ENCODE measurements at places on chromosomes 12 and 14.

GRCh38 chr12:68122236-68122920 lies 37.2 kb downstream of the IFNG start:
- DNase-seq, result no peak

DNA sequence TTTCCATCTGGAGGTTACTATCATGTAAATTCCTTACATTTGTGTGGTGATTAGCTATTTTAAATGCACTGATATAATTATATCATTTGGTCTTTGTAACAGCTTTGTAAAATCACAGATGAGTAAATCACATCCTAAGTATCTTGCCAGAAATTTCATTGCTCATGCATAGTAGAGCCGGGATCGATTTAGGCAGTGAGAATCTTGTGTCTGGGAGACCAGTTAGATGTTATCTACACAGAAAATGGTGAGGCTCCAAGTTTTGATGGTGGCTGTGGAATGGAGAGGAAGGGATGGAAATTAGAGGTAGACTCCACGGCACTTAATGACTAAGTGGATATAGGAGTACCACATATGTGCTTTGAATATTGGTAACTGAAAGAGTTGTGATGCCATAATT lies 156.3 kb downstream of the MSRB3 start:
- no peak for DNase-seq

- no peak for DNase-seq
These were observed 12.5 kb downstream of the TAMALIN start for GRCh38 chr12:52019113-52019770.

GRCh38 chr12:46661110-46661845 lies 164.5 kb downstream of the SLC38A4 start:
- DNase-seq, result no peak

- no peak for DNase-seq
These were observed 92.7 kb downstream of the TTLL5 start for GRCh38 chr14:75753696-75754095.

DNA sequence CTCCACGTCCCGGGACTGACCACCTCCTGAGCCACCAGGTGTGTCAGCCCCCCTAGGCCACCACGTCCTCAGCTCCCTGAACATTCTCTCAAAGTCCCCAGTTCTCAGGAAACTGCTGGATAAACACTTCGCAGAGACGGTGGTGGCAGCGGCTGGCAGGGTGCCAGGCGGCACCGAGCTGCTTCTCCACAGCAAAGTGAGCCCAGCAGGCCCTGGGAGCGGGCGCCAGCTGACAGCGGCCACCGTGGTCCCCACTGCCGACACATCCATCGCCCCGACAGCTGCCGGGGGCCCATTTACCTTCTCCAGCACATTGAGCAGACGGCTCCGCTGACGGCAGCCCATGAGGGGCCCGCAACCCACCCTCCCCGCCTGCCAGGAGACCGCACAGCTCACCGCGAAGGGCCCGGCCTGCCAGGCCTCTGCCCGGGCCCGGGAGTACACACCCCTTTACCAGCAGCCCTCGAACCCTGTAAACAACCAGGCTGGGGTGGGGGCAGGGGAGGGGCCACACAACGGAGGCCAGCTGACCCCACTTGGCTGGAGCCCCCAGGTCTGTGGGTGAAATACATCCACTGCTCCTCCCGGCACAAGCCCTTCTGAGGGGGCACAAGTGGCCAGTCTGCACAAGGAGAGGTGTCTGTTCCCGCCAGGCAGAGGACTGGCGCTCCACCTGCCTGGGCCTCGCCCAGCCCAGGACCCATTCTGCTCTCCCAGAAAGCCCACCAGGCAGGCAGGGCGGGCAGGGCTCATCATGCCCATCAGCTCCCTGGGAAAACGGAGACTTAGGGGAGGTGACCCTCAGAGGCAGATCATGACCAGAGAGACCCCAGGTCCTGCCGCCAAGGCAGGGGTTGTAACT lies 10.5 kb downstream of the AKT1 start:
- DNase-seq, result no peak

GRCh38 chr12:81558031-81558430 lies 201.1 kb downstream of the PPFIA2 start:
- no peak for DNase-seq

DNA sequence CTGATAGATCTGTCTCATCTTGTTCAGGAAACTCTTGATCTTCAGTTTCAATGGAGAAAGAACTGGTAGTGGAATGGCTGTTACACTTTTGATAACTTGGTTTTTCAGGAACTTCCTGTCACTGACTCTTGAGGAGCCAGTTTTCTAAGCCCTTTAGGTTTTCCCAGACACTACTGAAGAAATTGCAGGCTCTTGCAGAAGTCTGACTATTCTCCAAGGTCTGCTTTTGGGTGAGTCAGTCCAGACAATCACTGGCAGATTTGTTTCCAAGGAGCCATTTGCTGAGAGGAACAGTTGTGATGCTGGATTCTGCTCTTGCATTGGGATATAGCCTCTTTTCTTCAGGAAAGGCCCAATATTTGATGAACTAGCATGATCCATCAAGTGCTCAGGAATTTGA lies 468.0 kb downstream of the FUT8 start:
- DNase-seq, result no peak

DNA sequence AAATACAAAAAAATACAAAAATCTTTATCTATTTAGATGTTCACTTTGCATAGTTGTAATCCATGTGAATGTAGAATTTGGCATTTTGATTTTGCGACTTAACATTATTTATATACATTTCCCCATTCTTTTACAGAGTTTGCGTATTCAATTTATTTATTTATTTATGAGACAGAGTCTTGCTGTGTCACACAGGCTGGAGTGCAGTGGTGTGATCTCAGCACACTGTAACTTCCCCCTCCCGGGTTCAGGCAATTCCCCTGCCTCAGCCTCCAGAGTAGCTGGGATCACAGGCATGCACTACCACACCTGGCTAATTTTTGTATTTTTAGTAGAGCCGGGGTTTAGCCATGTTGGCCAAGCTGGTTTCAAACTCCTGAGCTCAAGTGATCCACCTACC lies 25.3 kb upstream of the STRN3 start:
- DNase-seq, result no peak

GRCh38 chr12:109510196-109510595 lies 32.8 kb downstream of the UBE3B start:
- no peak for DNase-seq

DNA sequence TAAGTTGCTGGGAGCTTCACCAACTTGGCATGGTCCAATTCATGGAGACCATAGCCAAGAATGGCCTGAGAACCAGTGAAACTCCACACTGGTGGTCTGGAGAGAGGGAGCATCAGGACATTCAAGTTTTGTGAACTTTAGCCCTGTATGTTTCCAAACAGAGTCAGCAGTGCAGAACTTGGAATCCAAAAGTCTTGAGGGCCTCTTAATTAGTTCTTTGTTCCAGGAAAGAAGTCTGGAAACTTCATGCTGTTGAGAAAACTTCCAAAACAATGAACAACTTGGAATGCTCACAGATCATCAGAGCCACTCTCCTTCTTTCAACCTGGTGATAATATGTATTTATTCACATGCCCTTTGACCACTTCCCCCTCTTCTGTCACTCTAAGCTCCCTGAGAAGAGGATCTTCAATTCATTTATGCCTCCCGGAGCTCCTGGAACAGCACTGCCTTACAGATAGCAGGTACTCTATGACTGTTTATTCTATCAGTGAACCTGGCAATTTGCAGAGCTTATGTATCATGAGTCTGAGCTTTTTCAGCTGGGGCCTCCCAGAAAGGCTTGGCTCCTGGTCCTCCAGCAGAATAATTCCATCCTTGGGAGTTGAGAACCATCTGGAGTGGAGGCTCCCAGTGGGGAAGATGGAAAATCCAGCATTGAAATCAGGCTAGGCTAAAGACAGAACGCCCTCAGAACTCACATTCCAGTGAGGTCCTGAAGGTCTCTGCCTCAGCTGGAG lies 191.4 kb downstream of the KTN1 start:
- DNase-seq, result no peak

DNA sequence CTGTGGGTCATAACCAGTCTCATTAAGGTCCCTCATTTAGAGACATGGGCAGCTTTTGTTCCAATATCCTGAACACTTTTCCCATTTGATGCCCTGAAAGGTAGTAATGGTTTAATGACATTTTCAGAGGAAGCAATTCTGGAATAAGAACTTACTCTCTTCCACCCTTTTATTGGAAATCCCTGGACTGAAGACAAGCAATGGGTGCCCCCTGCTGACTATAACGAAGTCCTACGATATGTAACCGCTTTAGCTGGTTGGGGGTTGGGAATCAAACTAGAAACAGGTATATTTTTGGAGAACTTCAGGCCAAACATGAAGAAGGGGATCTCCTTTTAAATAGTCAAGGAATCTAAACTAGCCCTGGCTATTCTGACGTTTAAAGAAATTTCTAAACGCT lies 20.5 kb downstream of the SARNP start:
- DNase-seq, result no peak

DNA sequence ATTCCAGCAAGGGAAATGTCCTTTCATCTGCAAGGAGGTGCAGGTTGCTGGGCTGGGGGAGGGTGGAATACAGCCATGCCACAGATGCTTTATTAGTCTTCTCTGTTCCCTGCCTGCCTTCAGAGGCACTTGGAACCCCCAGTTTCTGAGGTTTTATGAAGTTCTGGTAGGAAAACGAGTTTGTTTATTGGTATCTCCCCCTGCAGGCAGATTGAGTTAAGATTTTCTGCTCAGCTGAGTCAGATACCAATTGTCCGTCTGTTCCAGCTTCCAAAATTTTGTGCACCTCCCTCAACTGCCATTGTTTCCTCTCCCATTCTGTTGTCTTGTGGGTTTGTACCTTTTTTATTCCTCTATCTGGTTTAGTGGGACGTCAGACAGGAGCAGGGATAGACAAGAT lies 155.6 kb downstream of the ETV6 start:
- no peak for DNase-seq

DNA sequence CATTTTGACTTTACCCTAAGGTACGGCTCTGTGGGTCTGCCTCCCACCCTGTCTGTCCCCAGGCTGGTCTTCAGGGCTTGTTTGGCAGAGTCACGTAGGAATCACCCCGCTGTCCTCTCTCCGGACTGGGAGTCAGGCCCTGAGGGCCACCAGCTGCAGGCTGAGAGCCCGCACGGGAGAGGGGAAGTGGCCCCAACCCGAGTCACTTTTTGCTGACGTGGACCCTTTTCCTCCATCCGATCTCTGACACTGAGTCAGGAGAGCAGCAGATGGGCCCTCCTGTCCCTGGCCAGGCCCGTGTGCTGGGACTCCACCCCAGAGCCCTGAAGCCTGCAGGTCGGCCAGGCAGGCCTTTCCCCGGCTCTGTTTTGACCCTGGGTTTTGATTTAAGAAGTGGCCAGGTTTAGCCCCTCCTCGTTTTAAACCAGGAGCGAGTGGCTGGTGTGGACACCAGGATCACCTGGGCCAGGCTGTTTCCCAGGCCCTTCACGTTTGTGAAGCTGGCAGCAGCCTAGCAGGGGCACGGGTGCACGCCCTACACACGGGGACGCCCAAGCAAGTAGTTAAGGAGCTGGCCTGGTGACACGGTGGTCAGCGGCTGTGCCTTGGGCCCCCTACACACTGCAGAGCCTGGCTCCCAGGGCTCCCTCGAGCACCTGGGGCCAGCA lies 12.5 kb upstream of the TEX22 start:
- DNase-seq, result no peak

- no peak for DNase-seq
These were observed at the start of gene DDN for GRCh38 chr12:48999371-49000131. Gene DDN, minus strand, starts transcription at chr12:48999375. Its CDS starts 88 bp downstream, at chr12:48999287.

- no peak for DNase-seq
These were observed 103.9 kb downstream of the TGFB3 start for GRCh38 chr14:75877884-75878283.

DNA sequence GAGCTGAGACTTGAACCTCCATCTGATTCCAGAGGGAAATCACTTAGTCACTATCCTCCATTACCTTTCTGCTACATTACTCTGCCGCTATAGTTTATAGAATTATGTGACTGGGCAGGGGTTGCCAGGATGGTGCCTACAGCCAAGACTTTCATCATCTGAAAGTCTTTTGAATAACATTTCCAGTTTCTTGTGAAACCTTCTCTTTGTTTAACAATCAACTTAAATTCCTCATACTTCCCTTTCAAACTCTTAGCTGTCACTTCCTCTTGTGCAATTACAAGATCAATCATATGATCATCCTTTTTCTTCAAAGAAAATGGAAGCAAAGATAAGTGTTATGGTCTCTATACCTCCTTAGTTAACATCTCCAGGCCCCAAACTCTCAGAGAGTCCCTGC lies 25.4 kb upstream of the PELI2 start:
- DNase-seq, result no peak

GRCh38 chr14:95319312-95320077 lies at the start of gene CLMN:
Gene CLMN, minus strand, starts transcription at chr14:95319908. Its CDS starts 116 bp downstream, at chr14:95319792.
- DNase-seq, result no peak

DNA sequence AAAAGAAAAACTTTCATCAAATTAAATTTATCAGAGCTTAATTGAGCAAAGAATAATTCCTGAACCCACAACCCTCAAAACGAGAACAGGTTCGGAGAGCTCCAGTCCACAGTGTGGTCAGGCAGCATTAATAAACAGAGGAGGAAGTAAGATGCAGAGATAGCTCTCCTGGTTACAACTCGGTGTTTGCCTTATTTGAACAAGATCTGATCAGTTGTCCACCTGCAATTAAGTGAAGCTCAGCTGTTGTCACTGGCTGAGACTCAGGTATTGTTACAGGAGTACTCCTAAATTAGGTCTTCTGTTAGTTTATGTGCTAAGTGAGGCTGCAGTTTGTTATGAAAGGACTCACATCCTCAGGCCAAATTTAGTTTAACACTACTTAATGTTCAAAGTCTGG lies 451.4 kb upstream of the PDE3A start:
- no peak for DNase-seq

DNA sequence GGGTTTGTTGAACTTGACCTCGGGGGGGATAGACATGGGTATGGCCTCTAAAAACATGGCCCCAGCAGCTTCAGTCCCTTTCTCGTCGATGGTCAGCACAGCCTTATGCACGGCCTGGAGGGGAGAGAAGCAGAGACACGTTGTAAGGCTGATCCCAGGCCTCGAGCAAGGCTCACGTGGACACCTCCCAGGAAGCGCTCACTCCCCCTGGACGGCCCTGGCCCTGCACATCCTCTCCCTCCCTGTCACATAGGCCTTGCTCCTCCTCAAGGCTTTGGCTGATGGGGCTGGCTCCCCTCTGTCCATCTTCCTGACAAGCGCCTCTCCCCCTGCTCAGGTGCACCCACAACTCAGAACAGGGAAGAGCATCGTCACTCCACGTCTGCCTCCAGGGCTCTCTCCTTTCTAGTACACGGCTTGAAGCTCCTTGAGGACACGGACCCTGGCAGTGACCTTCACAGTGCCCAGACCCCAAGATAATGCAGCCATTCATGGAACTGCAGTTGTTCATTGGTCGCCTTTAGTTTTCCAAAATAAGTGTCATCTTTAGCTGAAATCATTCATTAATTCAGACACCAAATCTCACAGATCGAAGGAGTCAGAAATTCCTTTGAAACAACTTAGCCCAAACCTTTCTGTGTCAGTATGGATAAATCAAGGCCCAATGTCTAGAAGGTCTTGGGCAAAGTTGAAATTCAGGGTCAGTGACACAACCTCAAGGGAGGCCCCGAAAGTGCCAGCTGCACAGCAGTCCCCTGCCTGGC lies 9.7 kb downstream of the SERPINA1 start:
- DNase-seq, result no peak

DNA sequence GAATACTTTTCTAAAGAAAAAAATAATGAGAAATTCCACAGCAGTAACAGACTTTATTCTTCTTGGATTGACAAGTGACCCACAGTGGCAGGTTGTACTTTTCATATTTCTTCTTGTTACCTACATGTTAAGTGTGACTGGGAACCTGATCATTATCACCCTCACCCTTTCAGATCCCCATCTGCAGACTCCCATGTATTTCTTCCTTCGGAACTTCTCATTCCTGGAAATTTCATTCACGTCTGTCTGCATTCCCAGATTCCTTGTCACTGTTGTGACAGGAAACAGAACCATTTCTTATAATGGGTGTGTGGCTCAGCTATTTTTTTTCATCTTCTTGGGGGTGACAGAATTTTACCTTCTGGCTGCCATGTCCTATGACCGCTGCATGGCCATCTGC lies 2.3 kb downstream of the OR6C75 start:
- DNase-seq, result no peak

Measured in osteocyte (in vitro differentiated cells).